ENCODE measurements at places on chromosomes 7 and 10. TPM values are rescaled to one million over a fixed set of nuclear protein-coding genes. Genes with fewer than 3 reads are reported as not detected.

The NUTM2A gene
- 4.1 TPM for polyA plus RNA-seq

The PNLIPRP3 gene
- polyA plus RNA-seq, result not detected

DNA sequence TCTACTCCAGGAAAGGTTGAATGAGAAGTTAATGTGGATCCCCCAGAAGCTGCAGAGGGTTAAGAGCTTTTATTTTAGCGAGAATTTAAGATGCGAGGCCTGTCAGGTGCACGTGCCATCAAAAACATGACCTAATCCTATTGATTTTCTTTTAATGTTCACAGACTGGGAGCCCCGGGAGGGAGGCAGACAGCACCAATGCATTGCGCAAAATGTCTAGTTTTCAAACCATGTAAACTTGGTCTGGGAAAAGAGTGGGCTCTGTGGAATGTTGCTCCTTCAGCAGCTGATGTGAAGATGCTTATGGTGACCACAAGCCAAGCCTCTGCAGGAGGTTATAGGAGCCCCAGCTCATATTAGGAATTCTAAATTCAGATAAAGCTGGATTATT, 172.0 kb upstream of the ITGB1 start:
- H3K4me3 ChIP-seq, result no peak overlapping the region
- H3K27me3 ChIP-seq, result no peaks in the 10 kb centered on the region
- peaks cover 15% of the 10 kb centered on the region for H3K4me1 ChIP-seq
- H3K27ac ChIP-seq, result no peak overlapping the region
- no peak for DNase-seq
- no peaks in the 10 kb centered on the region for H3K36me3 ChIP-seq

- no peaks in the 10 kb centered on the region for H3K4me1 ChIP-seq
- no peak for DNase-seq
- H3K27me3 ChIP-seq, result no peaks in the 10 kb centered on the region
- no peak overlapping the region for H3K27ac ChIP-seq
- H3K36me3 ChIP-seq, result no peaks in the 10 kb centered on the region
Measured at GRCh38 chr7:36788825-36789470, 64.7 kb upstream of the AOAH start.

DNA sequence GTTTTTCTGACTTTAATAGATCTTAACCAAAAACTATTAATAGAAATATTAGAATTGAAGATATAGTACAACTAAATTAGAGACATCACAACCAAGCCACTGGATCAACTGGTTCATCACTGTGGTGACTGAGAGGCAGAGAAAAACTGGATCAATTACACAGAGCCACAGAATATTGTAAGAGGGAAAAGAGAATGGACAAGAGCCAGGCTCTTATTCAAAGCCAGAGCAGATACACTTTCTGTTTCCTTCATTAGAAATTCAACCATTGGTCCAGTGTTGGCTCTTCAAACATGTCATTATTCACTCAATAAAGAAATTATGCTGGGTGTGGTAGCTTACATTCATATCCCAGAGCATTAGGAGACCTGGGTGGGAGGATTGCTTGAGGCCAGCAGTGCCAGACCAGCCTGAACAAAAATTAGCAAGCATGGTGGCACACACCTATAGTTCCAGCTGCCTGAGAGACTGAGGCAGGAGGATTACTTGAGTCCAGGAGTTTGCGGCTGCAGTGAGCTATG, 295.1 kb downstream of the NEBL start:
- H3K27me3 ChIP-seq, result no peaks in the 10 kb centered on the region
- H3K4me3 ChIP-seq, result no peak overlapping the region
- H3K36me3 ChIP-seq, result no peaks in the 10 kb centered on the region
- H3K27ac ChIP-seq, result no peak overlapping the region
- no peaks in the 10 kb centered on the region for H3K4me1 ChIP-seq

DNA sequence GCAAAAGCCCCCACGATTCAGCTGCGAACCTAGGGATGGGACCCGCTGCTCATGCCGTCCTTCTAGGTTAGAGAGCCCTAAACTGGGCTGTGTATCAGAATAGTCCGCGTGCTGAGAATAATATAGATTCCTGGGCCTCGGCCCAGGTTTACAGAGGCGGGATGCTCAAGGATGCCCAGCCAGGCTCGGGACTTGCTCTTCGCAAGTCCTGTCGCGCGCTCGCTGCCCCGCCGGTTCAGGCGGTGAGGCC, 266 bp upstream of the STMP1 start:
- H3K4me3 ChIP-seq, result peak overlapping the region; percentile 96
- peaks cover 10% of the 10 kb centered on the region for H3K4me1 ChIP-seq
- no peaks in the 10 kb centered on the region for H3K36me3 ChIP-seq
- H3K27ac ChIP-seq, result peak overlapping the region; percentile 93
- DNase-seq, result no peak

Data from sigmoid colon (tissue), 7 donors.